ENCODE measurements at places on chromosomes 3 and 15.
A peak's percentile ranks its signal among the peaks of the same experiment; 100 is the strongest.

GRCh38 chr15:62253294-62253693 lies 88.2 kb upstream of the C2CD4B start:
- no peak for DNase-seq

DNA sequence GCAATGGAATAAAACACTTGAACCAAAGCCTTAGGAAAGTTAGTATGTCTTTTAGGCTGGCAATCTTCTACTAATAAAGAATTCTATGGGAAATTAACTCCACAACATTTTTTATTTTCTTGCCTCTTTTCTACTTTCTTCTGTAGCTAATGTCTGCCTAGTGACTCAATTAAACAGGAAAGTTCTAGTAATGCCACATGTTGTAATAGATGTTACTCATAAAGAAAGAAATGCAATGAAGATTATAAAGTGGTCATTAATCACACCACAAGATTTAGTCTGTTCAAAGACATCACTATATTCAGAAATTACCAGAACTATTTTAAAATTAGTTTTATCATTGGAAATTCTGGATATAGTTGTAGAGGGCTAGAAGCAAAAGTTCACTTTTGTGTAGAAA lies 329.7 kb downstream of the SI start:
- no peak for DNase-seq

GRCh38 chr3:140529096-140529495 lies 148.8 kb upstream of the TRIM42 start:
- no peak for DNase-seq

GRCh38 chr15:41408234-41408641 lies 5.9 kb upstream of the NDUFAF1 start:
- DNase-seq: peak; percentile 62

DNA sequence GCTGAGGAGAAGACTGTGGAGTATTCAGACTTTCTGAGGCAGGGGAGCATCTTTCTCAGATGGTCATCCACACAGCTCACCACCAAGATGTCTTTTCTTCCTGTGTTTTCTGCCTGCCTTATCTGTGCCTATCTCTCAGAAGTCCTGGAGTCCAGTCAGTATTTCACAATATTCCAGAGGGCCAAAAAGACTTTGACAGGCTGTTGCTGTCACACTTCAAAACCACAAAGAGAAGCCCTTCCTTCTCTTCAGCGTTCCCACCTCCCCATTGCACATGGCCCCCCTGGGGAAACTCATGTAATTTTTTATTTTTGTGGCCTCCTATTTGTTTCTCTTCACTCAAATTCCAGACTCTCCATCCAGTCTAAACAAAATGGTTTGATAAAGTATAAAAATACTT lies 585.2 kb downstream of the EPHA3 start:
- DNase-seq: no peak

DNA sequence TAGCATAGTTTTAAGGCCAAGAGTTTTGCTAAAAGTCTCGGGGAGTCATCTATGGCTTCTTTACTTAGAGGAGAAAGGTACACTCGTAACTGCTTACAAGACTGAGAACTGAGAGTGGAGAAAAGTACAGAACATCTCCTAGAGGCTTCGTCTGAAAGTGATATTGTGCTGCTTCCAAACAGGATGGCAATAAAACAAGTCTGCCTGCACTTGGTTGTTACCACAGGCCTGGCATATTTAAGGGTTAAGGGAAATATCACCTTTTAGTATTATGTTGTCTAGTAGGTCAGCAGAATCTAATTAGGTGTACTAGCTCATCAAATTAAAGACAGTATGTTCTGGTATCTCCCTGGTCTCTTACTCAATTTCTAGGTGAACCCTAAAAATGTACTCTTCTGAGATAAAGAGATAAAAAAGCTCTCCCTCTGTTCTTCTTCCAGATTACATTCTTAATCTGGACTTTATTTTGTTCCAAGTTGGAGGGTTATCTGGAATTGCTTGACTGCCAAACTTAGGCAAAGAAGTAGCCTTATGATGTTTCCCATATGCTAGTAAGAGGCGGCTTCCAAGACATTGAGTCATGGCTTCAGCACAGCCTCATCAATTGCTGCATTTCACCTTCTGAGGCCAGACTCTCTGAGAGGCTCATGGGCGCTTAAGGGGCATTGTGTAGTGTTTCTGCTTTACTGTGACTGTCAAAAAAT lies 181.3 kb downstream of the LSAMP start:
- DNase-seq: no peak

- DNase-seq: no peak
These were observed 50.9 kb upstream of the MAP3K13 start for GRCh38 chr3:185311991-185312390.

GRCh38 chr3:181710345-181711291 lies 1.1 kb upstream of the SOX2 start:
- no peak for DNase-seq

GRCh38 chr3:60580809-60581208 lies 670.4 kb downstream of the FHIT start:
- no peak for DNase-seq

- DNase-seq: no peak
These were observed 73.9 kb upstream of the MFGE8 start for GRCh38 chr15:88986949-88987590.

DNA sequence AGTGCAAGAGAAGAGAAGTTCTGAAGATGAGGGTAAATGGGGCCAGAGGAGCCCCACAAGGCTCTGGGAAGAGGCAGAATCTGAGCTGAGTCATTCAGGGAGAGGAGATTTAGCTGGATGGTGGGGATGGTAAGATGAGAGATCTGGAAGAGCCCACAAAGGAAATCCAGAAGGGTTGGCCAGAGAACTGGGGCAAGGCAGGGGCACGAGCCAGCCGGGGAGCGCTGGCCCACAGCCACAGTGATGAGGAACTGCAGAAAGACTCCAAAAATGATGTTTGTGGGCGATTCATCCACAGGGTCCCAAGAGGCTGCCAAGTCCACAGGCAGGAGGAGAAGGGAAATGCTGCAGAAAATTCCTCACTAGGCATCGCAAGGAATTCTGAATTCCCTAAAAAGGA lies 75.9 kb upstream of the ATP2B2 start:
- no peak for DNase-seq

DNA sequence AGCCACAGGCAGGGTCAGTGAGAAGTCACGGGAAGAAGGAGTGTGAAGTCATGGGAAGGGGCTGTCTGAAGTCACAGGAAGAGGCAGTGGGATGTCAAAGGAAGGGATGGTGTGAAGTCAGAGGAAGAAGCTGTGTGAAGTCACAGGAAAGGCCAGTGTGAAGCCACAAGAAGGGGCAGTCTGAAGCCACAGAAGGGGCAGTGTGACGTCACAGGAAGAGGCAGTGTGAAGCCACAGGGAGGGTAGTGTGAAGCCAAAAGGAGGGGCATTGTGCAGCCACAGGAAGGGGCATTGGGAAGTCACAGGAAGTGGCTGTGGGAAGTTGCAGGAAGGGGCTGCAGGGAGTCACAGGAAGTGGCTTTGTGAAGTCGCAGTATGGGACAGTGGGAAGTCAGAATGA lies 35.1 kb downstream of the GASK1A start:
- DNase-seq: peak; percentile 10

DNA sequence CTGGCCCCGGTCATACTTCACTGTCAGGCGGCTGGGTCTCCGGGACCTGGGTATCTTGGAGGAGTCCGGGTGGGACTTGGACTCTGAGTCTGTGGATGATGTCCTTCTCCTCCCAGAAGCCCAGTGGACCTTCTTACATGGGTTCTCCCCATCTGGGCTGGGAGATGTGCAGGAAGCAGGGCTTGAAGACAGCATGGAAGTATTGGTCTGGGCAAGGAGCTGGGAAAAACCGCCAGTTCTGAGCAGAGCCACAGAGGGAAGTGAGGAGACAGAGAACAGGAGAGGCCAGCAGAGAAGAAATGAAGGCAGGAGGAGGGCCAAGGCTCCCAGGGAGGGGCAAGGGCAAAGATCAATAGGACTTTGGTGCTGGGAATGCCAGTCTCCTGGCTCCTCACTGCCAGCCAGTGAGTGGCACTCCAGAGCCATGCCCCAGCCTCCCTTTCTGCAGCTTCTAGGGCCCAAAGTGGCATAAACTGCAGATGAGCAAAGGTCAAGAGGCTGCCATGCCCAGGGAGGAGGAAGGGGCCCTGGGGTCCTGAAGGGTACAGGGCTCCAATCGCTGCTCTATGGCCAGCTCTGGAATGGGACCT lies at the start of gene PPP1R14D:
Gene PPP1R14D, minus strand, starts transcription at position 262 of the 590 bp plus-strand sequence. Its CDS starts 67 bp downstream, at position 195.
- no peak for DNase-seq

GRCh38 chr15:69910514-69910913 lies 187.2 kb downstream of the TLE3 start:
- no peak for DNase-seq

- peak; percentile 18 for DNase-seq
These were observed 11.3 kb upstream of the TMEM87A start for GRCh38 chr15:42284551-42284950.

GRCh38 chr15:101692801-101693598 lies 31.3 kb downstream of the TARS3 start:
- DNase-seq: no peak

DNA sequence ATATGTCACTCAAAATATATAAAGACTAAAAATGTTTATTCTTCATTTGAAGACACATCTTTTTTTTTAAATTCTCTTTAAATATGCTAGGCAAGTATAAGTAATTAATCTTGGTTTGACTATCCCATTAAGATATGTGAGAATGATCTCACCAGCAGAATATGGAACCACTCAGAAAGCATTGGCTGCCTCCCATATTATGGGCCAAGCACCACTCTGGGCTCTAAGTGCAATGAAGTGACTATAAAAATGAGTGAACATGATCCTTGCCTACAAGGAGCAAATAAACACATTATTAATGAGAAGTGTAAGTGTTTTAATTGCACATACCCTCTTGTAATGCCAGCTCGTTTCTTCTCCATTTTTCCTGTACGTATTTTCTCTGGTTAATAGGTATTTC lies 328.5 kb downstream of the NAALADL2 start:
- DNase-seq: no peak

DNA sequence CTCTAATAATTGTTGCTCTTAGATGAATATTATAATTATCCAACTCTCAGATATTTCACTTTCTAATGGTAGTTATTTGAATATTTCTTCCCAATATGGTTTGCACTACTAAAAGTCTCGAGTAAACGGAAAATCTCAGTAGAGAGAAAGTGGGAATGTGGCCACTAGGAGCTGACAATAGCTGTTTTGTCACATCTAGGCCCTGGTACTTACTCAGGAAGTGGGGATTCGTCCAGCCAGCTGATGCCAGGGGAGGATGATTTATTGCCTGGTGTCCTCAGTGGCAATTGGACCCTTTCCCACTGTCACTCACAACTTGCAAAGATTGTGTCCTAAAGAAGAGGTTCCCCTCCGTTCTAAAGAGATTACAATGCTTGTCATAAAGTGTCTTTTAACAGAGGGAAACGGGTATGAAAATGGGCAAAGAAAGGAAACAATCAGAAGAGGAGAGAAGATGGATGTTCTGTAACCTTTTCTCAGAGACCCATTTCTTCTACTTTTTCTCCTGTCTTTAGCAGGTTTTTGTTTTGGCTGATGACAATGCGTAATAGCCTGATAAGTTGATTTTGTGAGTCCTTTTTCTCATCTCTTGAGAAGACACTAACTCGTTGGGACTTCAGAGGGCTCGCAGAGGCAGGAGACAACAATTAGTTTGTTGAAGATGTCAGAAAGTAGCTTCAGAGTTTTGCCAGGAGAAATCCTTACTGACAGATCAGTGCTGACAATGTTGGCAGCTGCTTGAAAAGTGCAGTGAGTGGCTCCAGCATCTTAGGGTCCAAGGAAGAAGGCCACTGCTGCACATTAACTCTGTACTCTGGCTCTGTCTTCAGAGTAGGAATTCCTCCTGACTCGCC lies 320.6 kb downstream of the MECOM start:
- DNase-seq: no peak

GRCh38 chr15:83158393-83158792 lies 49.2 kb downstream of the HDGFL3 start:
- DNase-seq: no peak

GRCh38 chr3:152392272-152392880 lies 123.6 kb downstream of the MBNL1 start:
- DNase-seq: no peak

DNA sequence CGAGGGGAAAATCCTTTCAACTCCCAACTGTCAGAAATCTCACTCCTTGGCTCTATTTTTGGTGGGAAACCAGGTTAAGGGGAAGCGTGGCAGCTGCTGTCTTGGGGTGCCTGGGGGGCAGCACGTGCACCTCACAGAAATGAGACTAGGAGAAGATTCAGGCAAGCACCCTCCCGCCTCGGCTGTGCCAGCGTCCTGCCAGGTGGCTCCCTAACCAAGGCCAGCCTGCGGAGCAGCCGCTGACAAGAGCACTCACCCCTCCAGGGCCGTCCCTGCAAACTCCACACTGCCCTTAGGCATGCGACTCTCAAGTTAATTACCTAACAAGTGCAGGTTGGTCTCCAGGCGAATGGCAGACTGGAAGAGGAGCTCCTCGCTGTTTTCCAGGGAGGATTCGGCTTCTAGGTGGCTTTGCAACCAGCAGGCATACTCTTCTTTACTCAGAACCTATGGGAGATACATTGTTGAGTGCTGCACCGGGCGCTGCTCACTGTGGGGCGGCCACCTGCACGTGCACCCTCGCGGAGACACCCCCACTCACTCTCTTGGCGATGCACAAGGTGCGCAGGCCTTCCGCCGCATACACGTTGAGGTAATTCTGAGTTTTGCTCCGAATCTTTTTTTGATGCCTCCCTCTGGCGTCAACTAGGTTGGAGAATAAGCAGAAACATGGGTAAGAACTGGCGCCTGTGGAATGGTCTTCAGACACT lies 155.3 kb downstream of the ATP10A start:
- DNase-seq: no peak

DNA sequence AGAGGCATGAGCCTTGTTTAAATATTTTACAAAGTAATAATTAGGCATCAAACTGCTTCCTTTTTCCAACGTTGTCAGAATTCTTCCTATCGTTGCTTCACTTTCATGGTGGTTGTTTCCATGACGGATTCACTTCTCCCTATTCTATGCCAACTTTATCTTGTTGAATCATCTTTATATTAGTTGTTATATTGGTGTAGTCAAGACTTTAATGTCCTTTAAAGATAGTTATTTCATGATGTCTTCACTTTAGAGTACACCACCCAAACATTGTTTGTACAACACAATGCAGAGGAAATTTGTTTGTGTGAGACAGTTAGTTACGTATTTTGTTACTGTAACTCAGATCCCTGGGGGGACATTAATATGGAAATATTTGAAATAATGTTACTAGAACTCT lies 61.9 kb downstream of the CRYBG3 start:
- DNase-seq: peak; percentile 11

GRCh38 chr3:56119575-56120349 lies 348.5 kb downstream of the ERC2 start:
- peak; percentile 96 for DNase-seq

DNA sequence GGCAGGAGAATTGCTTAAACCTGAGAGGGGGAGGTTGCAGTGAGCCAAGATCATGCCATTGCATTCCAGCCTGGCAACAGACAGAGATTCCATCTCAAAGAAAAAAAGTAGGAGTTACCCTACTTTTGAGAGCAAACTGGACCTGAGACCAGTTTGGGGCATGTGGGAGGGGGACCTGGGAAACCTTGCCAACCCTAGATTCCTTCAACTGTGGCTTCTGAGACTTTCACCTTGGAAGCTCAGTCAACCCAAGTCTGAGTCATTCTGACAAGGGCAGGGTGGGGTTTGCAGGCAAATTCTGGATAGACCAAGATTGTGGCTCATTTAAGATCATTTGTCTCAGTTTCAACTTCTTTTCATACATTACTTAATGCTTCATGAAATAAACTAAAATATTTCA lies 23.8 kb upstream of the SIAH2 start:
- no peak for DNase-seq

- no peak for DNase-seq
These were observed 3.8 kb upstream of the LMOD3 start for GRCh38 chr3:69126216-69126615.
